Mucosa of gallbladder (tissue), 1 donor: ENCODE measurements at places on chromosomes 3 and 15. TPM values are rescaled to one million over a fixed set of nuclear protein-coding genes. Genes with fewer than 3 reads are reported as not detected.
A peak's percentile ranks its signal among the peaks of the same experiment; 100 is the strongest.

DNA sequence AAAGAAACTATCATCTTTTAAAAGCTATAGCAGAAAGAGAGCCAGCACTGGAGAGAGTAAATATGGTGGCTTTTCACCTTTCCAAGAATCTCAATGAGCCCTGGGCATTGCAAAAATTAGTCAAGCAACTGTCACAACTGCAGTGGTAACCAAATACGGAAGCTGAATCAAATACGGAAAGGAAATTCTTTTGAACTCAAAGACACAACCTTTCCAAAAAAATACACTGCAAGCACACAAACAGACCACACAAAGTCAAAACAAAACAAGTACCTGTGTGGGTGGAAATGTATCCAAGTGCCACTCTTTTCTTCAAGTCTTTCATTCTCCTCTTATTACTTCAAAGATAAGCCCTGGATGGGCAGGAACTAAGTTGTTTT, 17.6 kb downstream of the VGLL4 start:
- no peak for DNase-seq

- no peak for DNase-seq
Measured at GRCh38 chr3:111749171-111750170, 109.6 kb upstream of the PHLDB2 start.

DNA sequence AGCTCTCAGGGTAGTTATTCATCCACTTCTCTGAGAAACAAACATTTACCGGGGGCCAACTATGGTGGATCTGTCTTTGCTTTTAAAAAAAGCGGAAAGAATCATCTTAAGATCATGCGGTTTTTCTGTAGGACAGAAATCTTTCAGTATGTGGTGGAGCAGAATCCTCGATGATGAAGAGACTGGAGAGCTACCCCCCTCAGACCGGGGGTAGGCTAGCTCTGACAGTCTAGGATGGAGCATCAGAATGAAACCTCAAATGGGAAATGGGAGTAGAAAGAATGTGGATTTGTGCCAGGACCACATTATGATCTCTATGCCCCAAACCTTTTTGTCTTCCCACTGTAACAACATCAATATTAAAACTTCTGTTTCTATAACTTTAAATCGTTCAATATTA, 30.3 kb downstream of the TPRG1 start:
- no peak for DNase-seq

GRCh38 chr15:63701365-63701764, 104.2 kb downstream of the FBXL22 start:
- no peak for DNase-seq

- peak; percentile 96 for DNase-seq
Measured at GRCh38 chr3:133805702-133806475, at the start of gene SRPRB. Gene SRPRB, plus strand, starts transcription at chr3:133805815. Its CDS starts 34 bp downstream, at chr3:133805849.

DNA sequence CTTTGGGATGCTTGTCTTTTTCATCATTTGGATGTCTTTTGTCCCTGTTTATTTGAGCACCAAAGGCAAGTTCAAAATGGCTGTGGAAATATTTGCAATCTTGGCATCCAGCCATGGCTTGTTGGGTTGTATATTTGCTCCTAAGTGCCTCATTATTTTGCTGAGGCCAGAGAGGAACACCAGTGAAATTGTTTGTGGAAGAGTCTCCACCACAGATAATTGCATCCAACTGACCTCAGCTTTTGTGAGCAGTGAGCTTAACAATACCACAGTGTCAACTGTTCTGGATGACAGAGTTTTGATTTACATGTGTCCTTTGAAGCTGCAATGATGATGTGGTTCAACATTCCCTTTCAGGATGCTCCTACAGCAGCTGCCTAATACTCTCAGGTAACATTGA, 83.0 kb upstream of the KCNAB1 start:
- DNase-seq, result no peak

DNA sequence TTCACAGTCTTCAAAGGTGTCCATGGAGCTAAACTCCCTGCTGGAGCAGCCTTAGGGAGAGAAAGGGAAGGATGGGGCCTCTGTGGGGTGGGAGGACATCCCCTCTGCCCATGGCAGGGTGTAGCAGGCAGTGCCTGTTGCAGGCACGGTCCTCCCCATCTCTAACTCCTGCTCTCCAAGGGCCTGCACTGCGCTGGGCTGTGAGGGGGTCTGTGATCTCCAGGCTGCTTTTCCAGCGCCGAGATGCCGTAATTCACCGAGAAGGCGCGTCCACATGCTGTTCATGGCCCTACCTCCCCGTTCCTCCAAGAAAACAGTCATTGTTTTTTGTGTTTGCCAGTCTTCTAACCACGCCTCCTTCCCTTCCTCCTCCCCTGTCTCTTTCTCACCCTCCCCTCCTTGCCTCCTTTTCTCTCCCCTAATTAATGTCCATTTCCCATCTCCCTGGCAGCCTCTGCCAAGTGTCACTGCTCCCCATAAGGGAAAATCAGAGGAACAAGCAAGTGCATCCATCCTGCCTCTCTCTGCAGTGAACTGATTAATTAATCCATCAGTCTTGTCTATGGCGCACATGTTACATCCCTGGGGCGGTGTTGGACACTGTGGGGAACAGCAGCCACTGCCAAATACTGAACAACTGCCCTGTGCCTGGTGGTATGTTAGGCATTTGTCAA, 17.7 kb upstream of the LAMP3 start:
- no peak for DNase-seq

DNA sequence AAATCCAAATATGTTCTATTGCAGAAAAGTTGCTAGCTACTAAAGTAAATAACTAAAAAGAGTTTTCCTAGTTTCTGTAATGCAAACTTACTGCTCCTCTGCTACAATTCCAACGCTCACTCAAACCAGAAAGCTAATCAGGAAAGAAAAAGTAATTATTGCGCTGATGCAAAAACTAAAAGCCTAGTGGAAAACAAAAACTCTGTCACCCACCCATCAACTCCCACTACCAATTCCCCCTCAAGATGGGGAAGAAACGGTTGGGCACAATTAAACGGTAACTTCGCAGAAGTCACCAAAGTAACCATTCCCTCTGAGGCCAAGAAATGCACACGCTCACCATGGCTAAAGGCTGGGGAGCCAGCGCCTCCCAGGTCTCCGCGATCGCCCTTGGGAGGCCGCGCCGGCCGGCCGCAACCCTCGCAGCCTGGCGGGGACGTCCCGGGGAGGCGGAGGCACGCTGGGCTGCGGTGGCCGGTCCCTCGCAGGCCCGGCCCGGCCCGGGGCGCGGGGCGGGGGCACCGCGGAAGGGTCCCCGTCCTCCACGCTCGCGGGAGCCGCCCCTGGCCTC, 684 bp downstream of the SLTM start:
- DNase-seq, result peak; percentile 28

The EAF2 gene
- total RNA-seq, result 5.2 TPM

The CKMT1A gene
- total RNA-seq, result 65.4 TPM

The PP2D1 gene
- not detected for total RNA-seq

The SLC9C1 gene
- total RNA-seq, result 0.46 TPM

The ANKRD63 gene
- 1.6 TPM for total RNA-seq

The GOLGA6B gene
- total RNA-seq, result not detected

The CHRM5 gene
- not detected for total RNA-seq

The SPPL2A gene
- 94.3 TPM for total RNA-seq
